ENCODE measurements at places on chromosomes 6 and 20.

GRCh38 chr6:22789315-22789714 lies 219.9 kb downstream of the HDGFL1 start:
- no peaks in the 10 kb centered on the region for H3K4me1 ChIP-seq
- no peaks in the 10 kb centered on the region for H3K36me3 ChIP-seq
- H3K27me3 ChIP-seq, result no peaks in the 10 kb centered on the region
- DNase-seq, result no peak

DNA sequence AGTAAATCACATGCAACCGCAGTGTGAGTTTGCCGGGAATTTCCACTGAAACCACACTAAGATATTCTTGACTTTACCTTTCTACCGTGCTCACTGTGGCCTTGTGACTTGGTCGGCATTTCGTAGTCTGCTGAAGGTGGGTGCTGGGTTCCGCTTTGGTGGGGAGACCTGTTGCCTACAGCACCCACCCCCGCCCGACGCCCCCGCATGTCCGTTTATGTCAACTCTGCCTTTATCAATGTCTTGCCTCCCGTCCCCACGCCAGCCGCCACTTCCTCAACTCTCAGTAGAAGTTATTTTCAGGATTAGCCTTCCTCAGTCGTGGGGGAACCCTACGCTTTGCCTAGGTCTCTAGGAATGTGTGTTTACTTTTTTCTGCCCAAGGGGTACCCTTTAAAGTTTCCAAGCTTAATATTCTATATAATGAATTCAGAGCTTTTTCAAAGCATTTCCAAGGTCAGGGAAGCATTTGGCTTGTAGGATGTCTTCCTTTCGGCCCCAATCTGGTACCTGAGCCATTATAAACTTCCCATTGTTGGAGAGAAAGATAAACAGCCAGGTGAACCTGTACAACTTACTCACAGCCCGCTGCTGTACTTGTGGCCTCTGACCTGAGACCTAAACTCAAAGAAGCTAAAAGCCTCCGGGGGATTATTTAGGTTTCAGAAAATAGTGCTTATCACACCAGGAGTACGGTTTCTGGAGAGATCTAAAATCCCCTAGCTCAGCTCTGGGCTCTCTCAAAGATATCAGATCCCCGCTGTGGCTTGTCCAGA lies 54.2 kb downstream of the TBC1D7 start:
- H3K36me3 ChIP-seq, result peaks cover under 1% of the 10 kb centered on the region
- H3K4me1 ChIP-seq, result no peaks in the 10 kb centered on the region
- H3K4me3 ChIP-seq, result peak overlapping the region; percentile 28
- H3K27ac ChIP-seq, result peak overlapping the region; percentile 66
- DNase-seq, result peak; percentile 31
- no peaks in the 10 kb centered on the region for H3K27me3 ChIP-seq

DNA sequence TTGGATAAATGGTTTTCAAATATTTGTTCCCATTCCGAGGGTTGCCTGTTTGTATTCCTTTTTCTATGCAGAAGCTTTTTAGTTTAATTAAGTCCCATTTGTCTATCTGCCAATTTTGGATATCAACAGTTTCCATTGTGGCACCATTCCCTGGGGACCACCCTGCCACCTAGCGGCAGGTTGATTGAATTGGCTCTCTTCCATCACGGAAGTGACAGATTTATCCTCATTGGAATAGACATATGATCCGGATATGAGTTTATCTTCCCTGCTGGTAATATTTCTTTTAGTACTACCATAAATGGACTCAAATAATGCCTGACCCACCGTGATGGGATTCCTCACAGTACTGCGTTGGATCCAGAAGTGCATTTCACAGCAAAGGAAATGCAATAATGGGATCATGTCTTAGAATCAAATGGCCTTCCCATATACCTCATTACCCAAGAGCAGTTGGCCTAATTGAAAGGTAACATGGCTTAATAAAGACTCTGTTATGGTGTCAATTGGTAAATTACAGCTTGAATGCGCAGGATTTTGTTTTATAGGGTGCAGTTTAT lies 327.0 kb downstream of the BMP2 start:
- no peak overlapping the region for H3K4me3 ChIP-seq
- no peaks in the 10 kb centered on the region for H3K4me1 ChIP-seq
- no peaks in the 10 kb centered on the region for H3K27me3 ChIP-seq

DNA sequence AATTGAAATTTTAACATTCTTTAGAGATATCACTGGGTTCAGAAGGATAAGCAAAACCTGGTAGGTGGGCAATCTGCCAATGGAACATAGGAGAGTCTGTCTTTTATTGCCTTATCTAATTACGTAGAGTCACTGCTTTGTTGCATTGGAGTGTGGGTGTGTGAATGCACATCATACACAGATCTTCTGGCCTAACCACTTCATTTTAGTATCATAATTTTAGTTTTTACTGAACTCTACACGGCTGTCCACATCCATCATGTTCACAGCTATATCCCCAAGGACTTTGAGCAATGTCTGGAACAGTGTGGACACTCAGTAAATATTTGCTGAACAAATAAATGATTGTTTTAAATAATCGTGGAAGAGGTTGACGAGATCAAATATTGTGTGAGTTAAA lies 104.6 kb upstream of the AKIRIN2 start:
- no peaks in the 10 kb centered on the region for H3K4me1 ChIP-seq
- no peak overlapping the region for H3K27ac ChIP-seq
- no peak overlapping the region for H3K4me3 ChIP-seq
- no peaks in the 10 kb centered on the region for H3K27me3 ChIP-seq
- H3K36me3 ChIP-seq, result no peaks in the 10 kb centered on the region

DNA sequence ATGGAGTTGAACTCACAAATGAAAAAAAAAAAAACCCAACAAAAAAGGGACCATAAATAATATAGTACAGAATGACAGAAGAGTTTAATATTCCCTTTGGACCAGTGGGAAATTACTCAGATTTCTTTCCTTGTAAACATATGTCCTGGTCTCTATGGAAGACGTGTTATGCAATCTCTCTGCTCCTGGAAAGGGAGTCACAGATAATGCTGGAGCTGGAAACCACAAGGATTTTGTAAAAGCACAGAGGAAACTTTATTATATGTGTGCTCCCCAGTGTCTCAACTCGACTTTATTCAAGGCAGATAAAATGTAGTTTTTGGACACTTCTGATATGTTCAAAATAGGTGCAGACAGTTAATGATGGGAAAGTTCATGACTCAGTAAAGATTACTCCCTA lies 88.1 kb upstream of the ZFP64 start:
- H3K27me3 ChIP-seq, result no peaks in the 10 kb centered on the region
- no peaks in the 10 kb centered on the region for H3K36me3 ChIP-seq
- no peak overlapping the region for H3K4me3 ChIP-seq
- no peak overlapping the region for H3K27ac ChIP-seq
- no peak for DNase-seq
- no peaks in the 10 kb centered on the region for H3K4me1 ChIP-seq

DNA sequence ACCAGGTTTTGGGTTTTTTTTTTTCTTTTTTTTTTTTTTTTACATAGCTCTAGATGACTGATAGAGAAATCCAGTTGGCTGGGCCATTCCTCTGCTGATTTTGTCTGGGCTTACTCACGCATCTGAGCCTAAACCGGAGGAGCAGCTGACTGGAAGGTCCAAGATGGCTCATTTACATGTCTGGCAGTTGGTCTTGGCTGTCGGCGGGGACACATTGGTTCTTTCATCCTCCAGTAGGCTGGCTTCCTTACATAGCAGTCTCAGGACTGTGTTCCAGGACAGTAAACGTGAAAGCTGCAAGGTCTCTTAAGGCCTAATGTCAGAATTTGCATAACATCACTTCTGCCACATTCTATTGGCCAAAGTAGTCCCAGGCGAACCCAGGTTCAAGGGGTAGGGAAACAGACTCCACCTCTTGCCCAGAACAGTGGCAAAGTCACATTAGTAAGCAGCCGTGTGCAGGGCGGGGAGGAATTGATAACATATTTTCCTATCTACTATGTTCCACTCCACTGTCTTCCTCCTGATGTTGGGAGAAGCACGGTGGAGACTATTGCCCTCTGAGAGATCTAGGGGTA lies 87.0 kb downstream of the CDH22 start:
- DNase-seq, result no peak
- H3K27ac ChIP-seq, result no peak overlapping the region
- H3K4me3 ChIP-seq, result no peak overlapping the region
- H3K27me3 ChIP-seq, result no peaks in the 10 kb centered on the region

DNA sequence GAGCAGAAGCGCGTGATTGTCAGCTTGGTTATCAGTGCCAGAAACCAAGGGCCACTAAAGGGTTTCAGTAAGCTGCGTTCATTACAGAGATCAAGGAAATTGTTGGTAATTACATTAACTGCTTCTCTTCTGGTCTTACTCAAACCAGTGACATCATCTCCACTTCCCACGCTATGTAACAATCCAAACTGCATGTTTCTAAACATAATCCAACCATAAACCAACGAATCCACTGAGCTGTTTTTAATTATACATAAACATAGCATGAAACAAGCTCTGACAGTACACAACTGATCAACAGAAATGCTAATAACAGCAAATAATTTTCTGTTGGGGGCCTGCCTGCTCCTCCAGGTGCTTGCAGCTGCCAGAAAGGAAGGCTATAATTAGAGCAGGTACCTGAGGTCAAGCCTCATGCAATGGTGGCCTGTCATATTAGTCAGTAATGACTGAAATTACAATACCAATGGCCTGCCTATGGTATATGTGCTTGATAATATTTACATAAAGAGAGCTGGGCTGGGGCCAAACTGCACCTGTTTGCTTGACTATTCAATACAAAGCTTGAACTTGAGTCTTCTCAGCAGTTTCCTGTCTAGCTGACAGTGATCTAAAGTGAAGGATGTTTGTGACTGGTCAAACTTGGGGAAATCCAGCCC lies 40.1 kb downstream of the ILRUN start:
- H3K27me3 ChIP-seq, result no peaks in the 10 kb centered on the region
- no peaks in the 10 kb centered on the region for H3K36me3 ChIP-seq

DNA sequence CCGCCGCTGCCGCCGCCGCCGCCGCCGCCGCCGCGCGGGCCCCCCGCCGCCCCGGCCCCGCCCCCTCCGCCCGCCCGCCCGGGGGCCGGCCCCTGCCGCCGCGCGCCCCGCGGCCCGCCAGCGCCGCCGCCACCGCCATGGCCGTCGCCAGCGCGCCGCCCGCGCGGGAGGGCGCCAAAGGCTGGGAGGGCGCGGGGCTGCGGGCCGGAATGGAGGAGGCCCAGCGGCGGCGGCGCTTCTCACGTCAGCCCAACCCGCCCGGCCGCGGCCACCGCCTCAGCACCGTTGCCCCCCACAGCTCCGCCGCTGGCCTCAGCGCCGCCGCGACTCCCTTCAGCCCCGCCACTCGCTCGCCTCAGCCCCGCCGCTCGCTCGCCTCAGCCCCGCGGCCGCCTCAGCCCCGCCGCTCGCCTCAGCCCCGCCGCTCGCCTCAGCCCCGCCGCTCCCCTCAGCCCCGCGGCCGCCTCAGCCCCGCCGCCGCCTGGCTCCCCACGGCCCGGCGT lies 258 bp downstream of the PHF10 start:
- H3K4me3 ChIP-seq, result peak overlapping the region; percentile 86
- no peaks in the 10 kb centered on the region for H3K36me3 ChIP-seq
- peak; percentile 75 for DNase-seq
- no peaks in the 10 kb centered on the region for H3K27me3 ChIP-seq

DNA sequence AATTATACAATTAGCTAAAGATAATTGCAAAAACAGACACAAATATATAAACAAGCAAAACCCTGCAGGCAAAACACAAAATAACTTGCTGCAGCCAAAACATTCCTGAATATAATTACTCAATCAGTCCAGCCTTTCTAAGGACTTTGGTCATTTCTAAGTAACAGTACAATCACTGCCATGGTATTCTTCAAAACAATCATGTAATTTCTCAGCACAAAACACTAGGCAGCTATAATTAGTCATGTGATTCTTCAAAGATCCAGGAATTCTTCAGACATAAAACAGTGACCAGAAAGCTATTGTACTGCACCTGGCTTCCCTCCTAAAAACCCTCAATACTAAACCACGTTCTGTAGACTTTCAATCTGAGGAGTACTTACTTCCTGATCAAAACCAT lies 881.1 kb downstream of the EPHA7 start:
- no peaks in the 10 kb centered on the region for H3K27me3 ChIP-seq
- H3K4me1 ChIP-seq, result no peaks in the 10 kb centered on the region

DNA sequence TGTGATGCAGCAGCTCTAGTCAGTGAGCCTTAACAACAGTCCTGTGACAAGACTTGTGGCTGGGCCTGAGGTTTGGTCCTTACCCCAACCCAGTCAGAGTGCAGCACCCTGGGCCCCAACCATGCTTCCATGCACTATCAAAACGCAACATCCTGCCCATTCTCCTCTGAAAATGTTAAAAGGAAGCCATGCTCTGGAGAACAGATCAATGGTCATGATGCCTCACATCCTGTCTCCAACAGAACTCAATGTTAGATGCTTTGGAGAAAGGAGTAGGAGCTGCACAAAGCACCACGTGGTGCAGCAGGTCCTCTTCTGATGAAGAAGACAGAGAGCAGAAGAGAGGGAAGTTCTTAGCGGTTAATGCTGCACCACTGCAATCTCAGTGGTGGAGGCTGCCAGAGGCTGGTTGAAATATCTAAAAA lies 41.9 kb downstream of the TRAM2 start:
- peaks cover 37% of the 10 kb centered on the region for H3K4me1 ChIP-seq
- H3K27ac ChIP-seq, result no peak overlapping the region
- no peaks in the 10 kb centered on the region for H3K27me3 ChIP-seq
- no peak for DNase-seq

- H3K27ac ChIP-seq, result no peak overlapping the region
- no peak for DNase-seq
- H3K36me3 ChIP-seq, result no peaks in the 10 kb centered on the region
- no peaks in the 10 kb centered on the region for H3K27me3 ChIP-seq
- H3K4me3 ChIP-seq, result no peak overlapping the region
Observed at GRCh38 chr6:154140743-154141142, 101.7 kb downstream of the OPRM1 start.

DNA sequence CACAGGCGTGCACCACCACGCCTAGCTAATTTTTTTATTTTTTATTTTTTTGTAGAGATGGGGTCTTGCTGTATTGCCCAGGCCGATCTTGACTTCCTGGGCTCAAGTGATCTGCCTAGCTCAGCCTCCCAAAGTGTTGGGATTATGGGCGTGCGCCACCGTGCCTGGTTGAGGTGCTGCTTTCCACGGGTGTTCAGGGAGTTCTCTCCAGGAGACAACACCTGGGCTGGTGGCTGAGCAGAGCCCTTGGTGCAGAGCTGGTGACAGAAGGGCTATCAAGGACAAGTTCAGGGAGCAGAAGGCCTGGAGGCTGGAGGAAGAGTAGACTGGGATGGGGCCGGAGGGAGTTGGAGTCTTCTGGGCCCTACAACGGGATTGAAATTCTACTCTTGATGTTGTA lies 34.6 kb downstream of the TFAP2C start:
- no peaks in the 10 kb centered on the region for H3K36me3 ChIP-seq
- no peaks in the 10 kb centered on the region for H3K27me3 ChIP-seq
- no peak for DNase-seq

All from stomach (tissue), 19 donors.